Omental fat pad (tissue), 4 donors: ENCODE measurements at places on chromosomes 6 and 20.

DNA sequence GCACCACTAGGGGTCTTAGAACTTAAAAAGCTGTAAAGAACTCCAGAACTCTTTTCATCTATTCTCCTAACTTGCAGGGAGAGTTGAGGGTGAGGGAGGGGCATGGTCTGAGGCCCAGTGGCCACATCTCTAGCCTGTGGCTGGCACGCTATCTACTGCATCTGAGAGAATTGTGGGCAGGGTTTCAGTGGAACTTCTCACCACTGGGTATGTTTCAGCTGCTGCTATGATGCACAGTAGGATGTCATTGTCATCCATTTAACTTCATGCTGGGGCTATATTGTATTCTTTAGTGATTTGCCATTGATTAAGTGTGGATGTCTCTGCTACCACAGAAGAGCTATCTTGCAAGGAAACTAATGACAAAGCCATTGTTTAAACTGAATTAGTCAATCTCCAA lies 4.5 kb downstream of the TMEM14A start:
- DNase-seq, result no peak

- no peak for DNase-seq
Measured at GRCh38 chr6:113352831-113353230, 504.3 kb upstream of the MARCKS start.

DNA sequence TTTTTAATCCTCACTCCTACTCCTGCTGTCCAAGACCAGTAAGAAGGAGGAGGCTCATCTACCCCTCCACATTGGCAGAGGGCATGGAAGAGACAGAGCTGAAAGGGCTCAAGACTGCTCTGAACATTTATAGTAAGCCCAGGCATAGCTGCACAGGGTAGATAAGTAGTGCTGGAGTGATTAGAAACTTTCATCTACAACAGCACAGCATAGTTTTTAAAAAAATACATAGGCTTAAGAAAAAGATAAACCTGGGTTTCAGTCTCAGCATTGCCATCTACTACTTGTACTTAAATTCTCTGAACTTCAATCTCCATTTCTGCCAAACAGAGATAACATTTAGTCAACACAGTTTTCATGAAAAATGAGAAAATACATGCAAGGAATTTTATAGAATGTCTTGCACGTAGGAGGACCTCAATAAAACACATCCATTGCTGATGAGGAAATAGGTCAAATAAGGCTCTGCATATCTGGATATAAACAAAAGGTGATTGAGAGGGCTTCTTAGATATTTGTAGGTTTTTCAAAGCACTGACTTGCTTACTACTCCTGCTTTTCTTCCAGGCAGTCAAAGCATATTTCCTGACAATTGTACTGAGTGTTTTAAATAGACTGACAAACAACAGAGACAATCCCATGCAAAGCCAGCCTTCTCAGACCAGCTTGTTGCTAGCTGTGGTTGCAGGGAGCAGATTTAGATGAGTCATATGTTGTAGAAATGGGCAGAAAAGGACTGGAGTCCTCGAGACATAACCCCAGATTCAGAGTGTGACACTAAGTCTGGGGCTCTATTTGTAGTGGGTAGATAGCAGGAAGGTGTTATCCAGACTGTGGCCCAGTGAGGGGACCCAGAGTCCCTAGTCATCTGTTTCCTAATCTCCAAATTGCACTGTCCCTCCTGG lies 107.4 kb upstream of the TAB2 start:
- DNase-seq, result no peak

GRCh38 chr20:44083220-44083933 lies 103.6 kb downstream of the JPH2 start:
- no peak for DNase-seq

DNA sequence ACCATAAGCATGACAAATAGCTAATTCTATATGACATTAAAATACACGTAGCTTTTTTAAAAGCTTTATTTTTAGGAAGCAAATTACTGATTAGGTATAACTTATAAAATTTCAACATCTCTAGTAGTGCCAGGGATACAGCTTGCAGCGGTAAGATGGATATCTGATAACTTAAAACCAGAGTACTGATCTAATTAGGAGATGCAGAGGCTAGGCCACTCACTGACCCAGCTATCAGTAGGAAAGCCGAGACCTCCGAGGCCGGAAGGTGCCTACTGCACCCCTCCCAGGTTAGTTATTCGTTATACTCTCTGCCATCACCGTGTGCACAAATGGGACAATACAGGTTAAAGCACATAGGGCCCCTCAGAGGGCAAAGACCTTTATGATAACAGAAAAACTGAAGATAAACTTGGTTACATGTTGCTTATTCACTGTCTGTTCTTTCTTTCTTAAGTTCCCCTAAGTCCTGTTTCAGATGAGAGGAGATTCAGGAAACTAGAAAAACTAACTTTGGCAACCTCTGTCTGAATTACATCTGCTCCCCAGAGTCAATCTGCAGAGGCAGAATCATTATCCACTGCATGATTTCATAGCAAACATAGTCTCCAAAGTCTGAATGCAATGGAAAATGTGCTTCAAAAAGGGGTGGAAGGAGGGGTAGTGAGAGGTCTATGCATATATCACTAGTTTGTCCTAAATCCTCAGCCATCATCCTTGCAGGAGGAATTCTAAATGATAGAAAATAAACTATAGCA lies 60.8 kb downstream of the RIPOR2 start:
- no peak for DNase-seq

- DNase-seq, result no peak
Measured at GRCh38 chr6:13762611-13763441, 51.2 kb upstream of the RANBP9 start.

DNA sequence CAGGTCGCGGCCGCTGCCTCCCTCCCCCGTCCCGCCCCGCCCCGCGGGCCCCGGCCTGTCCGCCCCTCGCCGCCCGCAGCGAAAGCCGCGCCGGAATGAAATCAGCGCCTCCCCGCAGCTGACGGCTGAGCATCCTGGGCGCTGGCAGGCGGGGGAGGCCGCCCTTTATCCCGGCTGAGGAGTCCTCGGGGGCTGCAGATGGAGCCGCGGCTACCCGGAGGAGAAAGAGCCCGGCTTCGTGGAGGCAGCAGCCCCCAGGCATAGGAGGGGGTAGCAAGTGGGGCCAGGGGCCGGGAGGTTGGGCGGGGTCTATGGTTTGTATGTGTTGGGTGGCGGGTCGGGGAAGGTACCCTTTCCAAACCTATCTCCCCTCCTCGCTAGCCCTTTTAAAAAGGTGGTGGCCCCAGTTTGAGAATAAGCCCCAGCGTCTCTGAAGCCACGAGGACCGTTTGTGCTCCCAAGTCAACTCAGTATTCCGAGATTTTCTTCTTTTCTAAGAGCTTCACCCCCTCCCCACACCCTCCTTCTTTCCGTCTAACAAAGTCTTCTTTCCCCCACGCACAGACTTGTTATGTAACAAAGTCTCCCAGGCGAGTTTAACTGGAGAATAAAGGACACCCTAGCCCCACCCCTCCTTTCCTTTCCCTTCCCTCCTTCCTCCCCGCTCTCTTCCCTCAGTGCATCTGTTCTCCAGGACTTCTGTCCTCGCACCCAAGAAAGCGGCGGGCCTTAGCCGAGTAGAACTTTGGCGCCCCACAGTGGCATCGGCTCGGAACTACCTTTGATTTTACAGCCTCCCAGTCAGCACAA lies 11.0 kb downstream of the POU3F2 start:
- DNase-seq, result peak; percentile 42

DNA sequence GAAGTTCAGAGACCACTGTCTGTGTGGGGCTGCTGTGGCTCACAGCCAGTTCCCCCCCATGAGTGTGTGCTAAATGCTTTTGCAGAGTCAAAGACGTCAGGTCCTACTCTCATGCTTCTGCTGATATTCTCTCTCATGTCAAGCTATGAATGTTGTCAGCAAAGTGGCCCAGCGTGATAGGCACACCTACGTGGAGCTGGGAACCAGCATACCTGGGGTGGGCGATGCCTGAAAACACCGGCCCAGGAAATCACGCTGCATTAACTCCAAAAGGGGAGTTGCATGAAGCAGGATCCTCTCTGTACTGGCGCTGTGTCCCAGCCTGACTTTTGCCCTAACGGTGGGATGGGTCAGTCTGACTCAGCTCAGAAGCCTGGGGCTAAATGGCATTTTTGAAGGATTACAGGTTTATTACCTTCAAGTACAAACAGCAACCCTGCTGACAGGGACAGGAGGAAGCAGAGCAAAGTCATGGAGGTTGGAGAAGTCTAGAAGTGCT lies 9.0 kb upstream of the MRPS10 start:
- DNase-seq, result no peak

- no peak for DNase-seq
Measured at GRCh38 chr20:24144371-24144770, 155.8 kb upstream of the GGTLC1 start.

DNA sequence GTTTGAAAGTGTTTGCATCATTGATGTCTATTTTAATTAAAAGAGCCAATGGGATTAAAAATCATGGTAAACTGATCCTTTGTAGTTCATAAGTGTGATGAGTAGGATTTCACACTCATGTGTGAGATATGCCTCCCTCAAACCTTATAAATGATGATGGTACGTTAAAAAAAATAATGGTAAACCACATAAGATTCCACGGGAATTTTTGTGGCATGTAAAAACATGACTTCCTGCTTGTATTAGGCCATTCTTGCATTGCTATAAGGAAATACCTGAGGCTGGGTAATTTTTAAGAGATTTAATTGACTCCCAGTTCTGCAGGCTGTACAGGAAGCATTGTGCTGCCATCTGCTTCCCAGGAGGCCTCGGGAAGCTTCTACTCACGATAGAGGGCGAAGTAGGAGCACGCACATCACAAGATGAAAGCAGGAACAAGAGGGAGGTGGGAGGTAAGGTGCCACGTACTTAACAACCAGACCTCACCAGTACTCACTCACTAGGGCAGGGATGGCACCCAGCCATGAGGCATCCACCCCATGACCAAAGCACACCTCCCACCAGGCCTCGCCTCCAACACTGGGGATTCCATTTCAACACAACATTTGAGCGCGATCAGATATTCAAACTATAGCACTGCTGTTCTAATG lies 187.6 kb upstream of the QKI start:
- DNase-seq, result no peak

DNA sequence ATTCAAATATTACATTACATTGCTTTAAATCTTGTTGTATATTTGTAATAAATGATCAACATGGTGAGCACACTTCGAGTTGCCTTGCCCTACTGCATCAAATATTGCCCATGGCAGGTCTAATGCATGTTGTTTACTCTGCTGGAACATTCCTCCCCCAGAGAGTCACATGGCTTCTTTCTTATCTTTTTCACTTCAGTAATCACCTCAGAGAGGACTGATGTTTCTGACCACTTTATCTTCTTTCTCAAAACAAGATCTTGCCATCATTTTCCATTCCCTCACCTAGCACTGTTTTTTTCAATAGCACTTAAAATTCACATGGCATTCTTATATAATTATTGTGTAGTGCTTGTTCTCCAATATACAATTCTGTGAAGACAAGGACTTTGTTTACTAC lies 243.5 kb upstream of the THEMIS start:
- DNase-seq, result no peak

- no peak for DNase-seq
Measured at GRCh38 chr20:32810941-32811340, 8.8 kb upstream of the MAPRE1 start.

- no peak for DNase-seq
Measured at GRCh38 chr20:23637282-23638221, at the start of gene CST3. CST3 (minus strand) TSS chr20:23637955; CDS start chr20:23637862, 93 bp downstream.

DNA sequence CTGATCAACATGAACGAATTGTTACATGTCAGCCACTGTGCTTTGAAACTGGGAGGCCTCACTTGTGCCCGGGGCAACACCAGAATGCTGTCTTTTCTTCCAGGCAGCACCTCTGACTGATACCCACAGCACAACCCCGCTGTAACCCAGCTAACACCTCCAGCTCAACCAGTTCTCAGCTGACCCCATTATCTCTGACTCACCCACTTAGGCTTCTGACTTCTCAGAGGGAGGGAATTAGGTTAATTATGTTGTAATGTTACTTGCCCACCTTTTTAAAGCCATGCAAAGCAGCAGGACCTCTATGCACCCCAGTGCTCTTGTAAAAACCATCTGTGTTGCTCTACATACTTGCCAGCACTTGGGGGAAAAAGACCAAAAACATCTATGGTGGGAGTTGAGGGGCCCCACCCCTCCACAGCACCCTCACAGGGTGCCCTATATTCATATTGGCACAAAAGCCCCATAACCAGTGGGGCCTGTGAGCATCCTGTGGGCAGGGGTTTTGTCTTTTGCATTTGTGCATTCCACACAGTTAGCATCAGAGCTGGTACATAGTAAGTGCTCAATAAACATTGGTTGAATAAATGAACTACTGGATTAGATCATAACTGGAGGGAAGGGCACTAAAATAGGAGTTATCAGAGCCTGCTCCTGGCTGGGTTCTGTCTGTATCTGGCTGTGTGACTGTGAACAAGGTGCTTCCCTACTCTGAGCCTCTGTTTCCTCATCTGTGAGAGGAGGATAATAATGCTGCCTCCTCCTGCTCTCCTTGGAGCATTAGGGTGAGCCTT lies 22.3 kb downstream of the BNIP5 start:
- no peak for DNase-seq

DNA sequence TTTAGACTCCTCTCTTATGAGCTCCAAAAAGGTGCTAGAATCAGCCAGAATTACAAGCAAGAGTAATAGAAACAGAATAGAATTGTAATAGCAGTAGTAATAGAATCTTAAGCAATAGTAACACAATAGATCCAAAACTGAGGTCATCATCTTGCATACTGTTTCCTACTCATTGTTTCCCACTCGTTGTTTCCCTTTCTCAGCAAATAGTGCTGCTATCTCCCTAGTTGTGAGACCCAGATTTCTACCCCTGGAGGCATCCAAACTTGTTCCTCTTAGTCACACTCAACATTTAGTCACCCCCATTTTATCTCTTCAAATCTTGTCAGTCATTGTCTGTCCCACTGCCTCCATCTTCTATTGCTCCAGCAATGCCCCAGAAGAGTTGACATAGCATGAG lies 356.9 kb upstream of the MARCKS start:
- no peak for DNase-seq

DNA sequence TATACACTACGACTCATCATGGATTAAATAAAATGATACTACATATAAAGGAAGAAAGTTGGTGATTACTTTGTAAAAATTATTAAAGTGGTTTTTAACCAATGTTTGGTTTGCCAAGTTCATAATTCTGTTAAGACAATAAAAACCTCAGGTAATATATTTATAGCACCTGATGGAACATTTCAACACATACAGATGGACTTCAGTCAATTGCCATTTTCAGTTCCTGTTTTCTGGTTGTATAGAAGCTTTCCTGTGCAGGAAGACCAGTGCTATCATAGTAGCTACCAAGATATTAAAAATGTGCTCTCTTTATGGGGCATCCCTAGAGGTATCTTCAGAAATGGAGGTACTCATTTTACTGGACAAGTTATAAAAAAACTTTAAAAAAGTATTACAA lies 1686.4 kb downstream of the GRIK2 start:
- no peak for DNase-seq

- DNase-seq, result no peak
Measured at GRCh38 chr20:50891138-50891537, 40.1 kb downstream of the ADNP start.

GRCh38 chr20:36872852-36873251 lies 3.1 kb upstream of the TLDC2 start:
- no peak for DNase-seq

GRCh38 chr6:110882274-110882619 lies 7.7 kb downstream of the AMD1 start:
- no peak for DNase-seq

GRCh38 chr20:50408526-50409364 lies 101.4 kb upstream of the PTPN1 start:
- no peak for DNase-seq

GRCh38 chr6:6330407-6330806 lies 9.9 kb upstream of the F13A1 start:
- DNase-seq, result no peak
